ENCODE measurements at places on chromosomes 4 and X.

GRCh38 chrX:435536-436122, 48.9 kb upstream of the PPP2R3B start:
- no peak overlapping the region for H3K27ac ChIP-seq
- H3K36me3 ChIP-seq, result peaks cover 8% of the 10 kb centered on the region
- peaks cover 3% of the 10 kb centered on the region for H3K4me1 ChIP-seq
- peaks cover 3% of the 10 kb centered on the region for H3K27me3 ChIP-seq
- H3K4me3 ChIP-seq, result no peak overlapping the region

GRCh38 chr4:27085396-27085795, 224.8 kb downstream of the STIM2 start:
- no peak overlapping the region for H3K27ac ChIP-seq
- H3K4me3 ChIP-seq, result no peak overlapping the region
- H3K36me3 ChIP-seq, result no peaks in the 10 kb centered on the region
- peaks cover 37% of the 10 kb centered on the region for H3K27me3 ChIP-seq

DNA sequence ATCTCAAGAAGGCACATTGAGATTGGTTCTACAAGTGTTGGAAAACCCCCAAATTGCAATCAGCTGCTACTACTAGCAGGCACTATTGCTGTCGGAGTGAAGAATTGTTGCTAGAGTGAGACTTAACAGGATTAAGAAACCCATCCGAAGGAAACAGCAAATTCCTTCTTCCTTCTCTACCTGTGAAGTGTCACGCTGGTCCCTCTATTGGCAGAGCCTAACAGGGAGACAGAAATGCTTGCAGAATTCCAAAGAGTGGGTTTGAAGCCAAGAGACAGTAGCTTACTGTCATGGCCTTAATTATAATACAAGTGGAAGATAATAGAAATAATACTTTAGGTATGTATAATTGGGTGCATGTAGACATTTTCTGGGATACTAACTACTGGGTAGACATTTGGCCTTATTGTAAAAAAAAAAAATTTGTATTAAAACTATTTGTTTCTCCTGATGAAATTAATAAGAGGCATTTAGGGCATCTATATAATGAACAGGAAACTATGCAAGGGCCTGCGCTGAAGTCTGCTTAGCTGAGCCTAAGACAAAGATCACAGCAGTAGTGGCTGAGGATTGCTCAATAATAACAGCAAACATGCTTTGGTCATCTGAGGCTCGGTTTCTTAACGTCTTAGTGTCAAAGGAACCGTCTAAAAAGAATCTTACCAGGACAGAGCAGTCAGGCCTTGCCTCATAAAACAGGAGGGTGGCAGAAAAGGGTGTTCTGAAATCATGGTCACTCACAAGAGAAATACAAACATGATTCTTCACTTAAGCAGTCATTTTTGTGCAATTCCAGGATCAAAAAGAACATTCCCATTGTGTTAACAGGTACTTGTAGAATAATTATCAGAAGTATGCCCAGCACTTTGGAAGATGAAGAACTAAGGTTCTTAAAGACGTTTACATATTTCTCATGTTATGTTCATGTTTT, 40.8 kb downstream of the FAM241A start:
- no peak overlapping the region for H3K27ac ChIP-seq
- no peaks in the 10 kb centered on the region for H3K27me3 ChIP-seq
- peaks cover 1% of the 10 kb centered on the region for H3K36me3 ChIP-seq

- H3K36me3 ChIP-seq, result no peaks in the 10 kb centered on the region
- DNase-seq, result no peak
- no peaks in the 10 kb centered on the region for H3K27me3 ChIP-seq
- no peak overlapping the region for H3K27ac ChIP-seq
- H3K4me3 ChIP-seq, result no peak overlapping the region
These were observed 957.9 kb downstream of the ARAP2 start for GRCh38 chr4:35286434-35286833.

DNA sequence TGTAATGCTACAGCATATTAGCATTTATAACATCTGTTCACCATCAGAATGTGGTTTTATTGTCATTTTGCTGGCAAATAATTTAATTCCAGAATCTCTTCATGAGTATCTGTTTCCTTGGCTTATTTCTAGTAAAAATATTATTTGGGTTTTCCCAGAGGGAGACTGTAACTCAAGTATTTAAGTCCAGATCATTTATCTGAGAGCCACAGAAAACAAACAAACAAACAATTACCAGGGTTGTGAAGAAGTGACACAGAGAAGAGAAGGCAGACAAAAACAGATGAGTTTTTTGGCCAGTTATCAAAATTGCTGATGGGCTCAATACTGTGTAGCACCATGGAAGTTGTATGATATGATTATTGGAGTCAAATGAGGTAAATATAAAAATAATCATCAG, 515.1 kb downstream of the TECRL start:
- no peak overlapping the region for H3K27ac ChIP-seq
- H3K27me3 ChIP-seq, result no peaks in the 10 kb centered on the region
- H3K4me3 ChIP-seq, result no peak overlapping the region
- no peak for DNase-seq
- H3K36me3 ChIP-seq, result no peaks in the 10 kb centered on the region

DNA sequence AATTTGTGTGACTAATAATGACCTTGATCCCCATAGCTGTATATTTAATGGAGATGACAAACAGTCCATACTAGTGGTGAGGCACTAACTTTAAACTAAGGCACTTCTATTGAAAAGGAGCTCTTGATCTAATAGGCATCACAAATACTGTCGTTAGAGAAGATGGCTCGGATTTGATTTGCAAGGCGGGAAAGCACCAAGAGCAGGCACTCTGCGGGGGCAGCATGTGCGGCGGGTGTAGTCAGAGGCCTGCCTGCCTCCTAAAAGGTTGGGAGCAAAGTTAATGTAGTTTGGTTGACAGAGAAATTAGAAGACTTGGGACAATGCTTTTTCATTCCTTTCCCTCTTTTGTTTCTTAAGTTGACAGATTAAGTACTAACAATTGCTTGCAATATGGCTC, 278.8 kb downstream of the CFAP299 start:
- no peak overlapping the region for H3K4me3 ChIP-seq
- no peaks in the 10 kb centered on the region for H3K27me3 ChIP-seq
- DNase-seq, result no peak
- no peak overlapping the region for H3K27ac ChIP-seq
- no peaks in the 10 kb centered on the region for H3K36me3 ChIP-seq

DNA sequence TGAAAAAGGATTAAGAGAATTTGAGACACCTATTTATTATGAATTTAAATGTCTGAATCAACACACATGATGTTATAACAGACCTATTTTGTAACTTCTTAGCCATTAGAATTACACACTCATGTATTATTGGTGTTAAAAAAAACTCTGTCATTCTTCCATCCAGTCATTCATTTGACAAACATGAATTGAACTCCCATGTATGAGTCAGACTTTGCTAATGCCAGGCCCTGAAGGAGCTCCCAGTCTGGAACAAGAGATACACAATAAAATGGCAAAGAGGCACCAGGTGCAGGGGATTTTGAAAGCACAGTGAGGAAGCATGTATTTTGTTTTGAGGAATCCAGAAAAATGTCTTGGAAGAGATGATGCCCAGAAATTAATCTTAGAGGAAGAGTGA, 87.7 kb upstream of the EFHC2 start:
- H3K4me1 ChIP-seq, result peaks cover 18% of the 10 kb centered on the region
- H3K27me3 ChIP-seq, result no peaks in the 10 kb centered on the region
- no peak overlapping the region for H3K27ac ChIP-seq

DNA sequence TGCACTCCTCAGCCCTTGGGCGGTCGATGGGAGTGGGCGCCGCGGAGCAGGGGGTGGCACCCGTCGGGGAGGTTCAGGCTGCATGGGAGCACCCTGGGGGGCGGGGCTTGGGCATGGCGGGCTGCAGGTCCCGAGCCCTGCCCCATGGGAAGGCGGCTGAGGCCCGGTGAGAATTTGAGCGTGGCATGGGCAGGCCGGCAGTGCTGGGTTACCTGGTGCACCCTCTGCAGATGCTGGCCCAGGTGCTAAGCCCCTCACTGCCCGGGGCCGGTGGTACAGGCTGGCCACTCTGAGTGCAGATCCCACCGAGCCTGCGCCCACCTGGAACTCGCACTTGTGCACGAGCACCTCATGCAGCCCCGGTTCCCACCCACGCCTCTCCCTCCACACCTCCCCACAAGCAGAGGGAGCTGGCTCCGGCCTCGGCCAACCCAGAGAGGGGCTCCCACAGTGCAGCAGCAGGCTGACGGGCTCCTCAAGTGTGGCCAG, 556.3 kb downstream of the GALNTL6 start:
- H3K4me3 ChIP-seq, result no peak overlapping the region
- no peaks in the 10 kb centered on the region for H3K4me1 ChIP-seq
- H3K36me3 ChIP-seq, result no peaks in the 10 kb centered on the region
- no peaks in the 10 kb centered on the region for H3K27me3 ChIP-seq
- no peak for DNase-seq
